ENCODE measurements at places on chromosomes 12 and 14.

DNA sequence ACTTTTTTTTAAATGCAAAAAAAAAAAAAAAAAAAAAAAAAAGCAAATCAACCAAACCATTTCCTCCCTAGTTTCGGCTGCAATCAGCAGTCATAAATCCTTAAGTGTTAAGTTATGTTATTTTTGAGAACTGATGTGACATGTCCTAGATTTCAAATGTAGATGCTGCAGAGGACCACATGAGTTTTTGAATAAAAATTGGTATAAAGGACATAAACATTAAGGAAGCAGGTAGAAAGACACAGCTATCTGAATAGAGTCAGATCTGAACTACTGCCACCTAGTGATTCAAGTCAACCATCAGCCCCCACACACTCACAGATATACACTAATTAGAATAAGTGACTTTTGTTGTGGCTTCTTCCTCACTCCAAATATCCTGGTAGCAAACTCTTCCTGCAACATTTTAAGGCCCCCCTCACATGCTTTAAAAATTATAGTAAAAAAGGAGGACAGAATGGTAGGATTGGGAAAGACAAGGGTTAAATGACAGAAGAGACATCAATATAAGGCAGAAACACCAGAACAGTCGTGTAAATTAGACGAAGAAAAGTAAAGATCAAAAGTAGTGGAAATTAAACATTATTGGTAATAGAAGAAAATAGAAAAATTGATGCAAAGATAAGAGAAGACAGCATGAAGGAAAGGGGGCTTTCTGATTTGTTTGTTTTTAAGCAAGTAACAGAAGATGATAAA, 394.5 kb upstream of the ATP2B1 start:
- DNase-seq, result no peak

DNA sequence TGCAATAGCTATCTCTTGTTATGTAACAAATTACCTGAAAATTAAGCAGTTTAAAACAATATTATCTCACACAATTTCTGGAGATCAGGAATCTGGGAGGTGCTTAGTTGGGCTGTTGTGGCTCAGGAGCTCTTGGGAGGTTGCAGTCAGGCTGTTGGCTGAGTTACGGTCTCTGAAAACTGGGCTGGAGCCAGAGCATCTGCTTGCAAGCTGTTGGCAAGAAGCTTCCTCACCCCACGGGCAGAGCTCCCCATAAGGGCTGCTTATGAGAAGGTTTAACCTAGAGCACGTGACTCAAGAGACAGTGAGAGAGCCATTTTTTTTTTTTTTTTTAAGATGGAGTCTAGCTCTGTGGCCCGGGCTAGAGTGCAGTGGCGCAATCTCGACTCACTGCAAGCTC, 346.8 kb downstream of the ATP23 start:
- no peak for DNase-seq

- no peak for DNase-seq
These were observed 27.1 kb downstream of the BMAL2 start for GRCh38 chr12:27359578-27360340.

- no peak for DNase-seq
These were observed 10.1 kb downstream of the PPP1CC start for GRCh38 chr12:110732572-110732971.

GRCh38 chr14:59705866-59706265, 129.3 kb upstream of the CCDC175 start:
- no peak for DNase-seq

DNA sequence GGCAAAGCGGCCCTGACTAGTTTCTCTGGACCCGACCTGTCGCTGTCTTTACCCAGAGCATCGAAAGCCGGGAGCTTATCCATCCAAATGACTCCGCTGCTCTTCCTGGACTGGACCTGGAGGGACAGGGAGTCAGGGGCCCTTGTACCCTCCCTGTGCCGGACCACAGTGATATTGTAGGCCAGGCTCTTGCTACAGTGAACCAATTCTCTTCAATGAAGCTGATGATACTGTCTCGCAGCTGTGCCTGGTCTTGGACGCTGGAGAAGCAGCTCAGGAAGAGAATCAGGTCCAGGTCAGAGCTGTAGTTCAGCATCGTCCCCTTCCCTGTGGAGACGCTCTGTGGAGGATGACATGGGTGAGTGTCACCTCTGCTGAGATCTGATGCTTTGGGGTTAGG, 14.7 kb upstream of the OASL start:
- DNase-seq, result no peak

- no peak for DNase-seq
These were observed 268.5 kb downstream of the FOXG1 start for GRCh38 chr14:29035134-29035533.

DNA sequence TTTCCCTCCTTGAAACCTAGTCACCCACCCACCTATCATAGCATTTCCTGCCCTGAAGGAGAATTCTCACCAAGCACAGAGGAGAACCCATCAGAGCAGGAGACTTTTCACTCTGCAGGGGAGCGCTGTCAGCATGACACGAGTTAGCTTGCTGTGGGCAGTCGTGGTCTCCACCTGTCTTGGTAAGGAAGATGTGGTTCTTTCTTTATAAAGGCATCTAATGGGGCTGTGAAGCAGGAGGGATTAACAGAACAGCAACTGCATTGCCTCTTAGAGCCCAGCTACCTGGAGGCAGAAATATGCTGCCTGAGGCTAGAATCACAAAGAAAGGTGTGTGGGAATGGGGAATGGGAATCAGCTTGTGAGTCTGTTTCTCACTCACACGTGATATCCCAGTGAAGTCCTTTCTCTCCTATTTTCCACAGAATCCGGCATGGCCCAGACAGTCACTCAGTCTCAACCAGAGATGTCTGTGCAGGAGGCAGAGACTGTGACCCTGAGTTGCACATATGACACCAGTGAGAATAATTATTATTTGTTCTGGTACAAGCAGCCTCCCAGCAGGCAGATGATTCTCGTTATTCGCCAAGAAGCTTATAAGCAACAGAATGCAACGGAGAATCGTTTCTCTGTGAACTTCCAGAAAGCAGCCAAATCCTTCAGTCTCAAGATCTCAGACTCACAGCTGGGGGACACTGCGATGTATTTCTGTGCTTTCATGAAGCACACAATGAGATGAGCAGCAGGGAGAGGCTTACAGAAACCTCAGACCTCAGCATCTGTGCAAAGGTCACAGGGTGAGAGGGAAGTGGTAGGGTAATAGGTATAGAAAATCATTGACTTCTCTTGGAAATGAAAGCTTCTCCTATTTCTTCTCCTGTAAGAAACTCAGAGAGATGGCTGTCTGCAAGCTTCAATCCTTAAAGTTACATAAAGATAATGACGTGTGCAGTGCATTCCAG, 316.9 kb downstream of the DAD1 start:
- DNase-seq, result no peak

DNA sequence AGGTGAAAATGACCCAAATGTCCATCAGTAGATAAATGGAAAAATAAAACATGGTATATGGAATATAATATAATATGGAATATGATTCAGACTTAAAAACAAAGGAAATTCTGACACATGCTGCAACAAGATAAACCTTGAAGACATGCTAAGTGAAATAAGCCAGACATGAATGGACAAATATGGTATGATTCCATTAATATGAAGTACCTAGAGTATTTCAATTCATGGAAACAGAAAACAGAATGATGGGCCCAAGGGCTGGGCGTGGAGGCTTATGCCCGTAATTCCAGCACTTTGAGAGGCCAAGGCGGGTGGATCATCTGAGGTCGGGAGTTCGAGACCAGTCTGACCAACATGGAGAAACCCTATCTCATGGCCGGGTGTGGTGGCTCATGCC, 22.7 kb upstream of the ORAI1 start:
- no peak for DNase-seq

GRCh38 chr14:95314609-95315008, 5.1 kb downstream of the CLMN start:
- no peak for DNase-seq

All from activated naive CD4-positive, alpha-beta T cell (primary cell).